ENCODE measurements at places on chromosomes 11 and 22. TPM values are rescaled to one million over a fixed set of nuclear protein-coding genes. Genes with fewer than 3 reads are reported as not detected.
A peak's percentile ranks its signal among the peaks of the same experiment; 100 is the strongest.

The ZP1 gene
- total RNA-seq = 0.25 TPM

GRCh38 chr11:122048401-122048800 lies 67.6 kb downstream of the BLID start:
- no peaks in the 10 kb centered on the region for H3K4me1 ChIP-seq
- no peaks in the 10 kb centered on the region for H3K27me3 ChIP-seq
- H3K4me3 ChIP-seq = no peak overlapping the region
- no peak for DNase-seq

DNA sequence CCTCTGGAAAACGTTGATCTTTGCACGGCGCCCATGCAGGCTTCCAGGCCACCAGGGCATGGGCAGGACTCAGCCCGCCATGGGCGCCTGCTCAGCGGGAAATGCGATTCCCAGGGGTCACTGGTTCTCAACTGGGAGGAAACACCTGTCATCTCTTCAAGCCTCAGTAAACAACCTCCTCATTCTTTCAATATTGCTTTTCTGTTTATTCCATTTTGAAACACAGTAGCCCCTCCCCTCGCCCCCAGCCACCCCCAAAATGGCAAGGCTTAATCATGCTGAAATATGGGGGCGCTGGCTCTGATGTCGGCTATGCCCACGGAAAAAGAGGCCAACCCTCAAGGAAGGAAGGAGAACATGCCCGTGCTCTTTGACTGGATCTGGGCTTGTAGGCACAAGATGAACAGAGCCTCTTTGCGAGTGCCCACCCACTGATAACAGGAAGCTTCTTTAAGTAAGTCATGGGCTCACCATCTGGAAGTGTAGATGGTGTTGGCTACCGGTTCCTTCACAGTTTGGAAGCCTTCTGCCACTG lies 594 bp upstream of the POU2AF1 start:
- no peaks in the 10 kb centered on the region for H3K36me3 ChIP-seq
- no peak overlapping the region for H3K27ac ChIP-seq
- H3K4me3 ChIP-seq = no peak overlapping the region
- H3K27me3 ChIP-seq = no peaks in the 10 kb centered on the region
- peaks cover 14% of the 10 kb centered on the region for H3K4me1 ChIP-seq

- H3K4me3 ChIP-seq = peak overlapping the region; percentile 99
- H3K27me3 ChIP-seq = no peaks in the 10 kb centered on the region
- peaks cover 35% of the 10 kb centered on the region for H3K4me1 ChIP-seq
These were observed 522 bp downstream of the TOB2 start for GRCh38 chr22:41446057-41446501.

- H3K4me3 ChIP-seq = no peak overlapping the region
- no peak overlapping the region for H3K27ac ChIP-seq
These were observed 2.1 kb downstream of the ENDOD1 start for GRCh38 chr11:95091663-95092180.

GRCh38 chr11:14894657-14895598 lies 2.9 kb upstream of the CYP2R1 start:
- DNase-seq = no peak
- H3K4me3 ChIP-seq = no peak overlapping the region
- peaks cover 12% of the 10 kb centered on the region for H3K4me1 ChIP-seq
- H3K27me3 ChIP-seq = no peaks in the 10 kb centered on the region

DNA sequence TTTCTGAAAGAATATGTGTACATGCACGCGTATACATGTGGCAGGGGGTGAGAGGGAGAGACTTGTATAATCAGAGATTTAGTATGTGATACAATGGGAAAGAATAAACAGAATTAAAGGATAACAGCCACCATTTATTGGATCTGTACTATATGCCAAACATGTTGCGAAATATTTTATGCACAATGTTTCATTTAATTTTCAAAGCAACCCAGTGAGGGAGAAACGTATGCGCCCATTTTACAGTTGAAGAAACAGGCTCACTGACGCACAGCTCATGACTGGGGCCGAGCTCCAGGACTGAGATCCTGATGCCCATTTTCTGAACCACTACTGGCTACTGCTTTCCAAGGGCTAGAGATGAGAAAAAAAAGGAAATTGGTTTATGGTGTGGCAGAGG lies 3.3 kb upstream of the OAF start:
- H3K4me3 ChIP-seq = no peak overlapping the region
- no peaks in the 10 kb centered on the region for H3K36me3 ChIP-seq
- peaks cover 37% of the 10 kb centered on the region for H3K4me1 ChIP-seq

The CACNA1I gene
- total RNA-seq = 0.05 TPM

DNA sequence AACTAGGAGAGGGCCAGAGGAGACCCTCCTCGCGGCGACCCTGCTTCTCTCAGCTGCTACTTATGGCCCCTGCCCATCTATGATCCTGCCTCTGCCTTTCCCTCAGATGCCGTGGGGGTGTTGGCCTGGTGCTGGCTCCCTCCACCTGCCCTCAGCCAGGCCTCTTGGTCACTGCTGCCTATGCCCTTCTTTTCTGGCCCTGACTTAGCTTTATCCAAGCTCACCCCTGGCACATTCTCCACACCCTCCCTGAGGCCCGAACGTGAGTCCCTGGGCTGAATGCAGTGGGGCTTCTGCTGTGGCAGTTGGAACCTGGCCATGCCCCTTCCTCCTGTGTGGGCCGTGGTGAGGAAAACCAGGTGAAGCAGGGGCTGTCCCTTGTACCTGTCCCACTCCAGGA lies 19.8 kb upstream of the SUSD2 start:
- peaks cover 83% of the 10 kb centered on the region for H3K4me1 ChIP-seq
- no peaks in the 10 kb centered on the region for H3K27me3 ChIP-seq
- H3K36me3 ChIP-seq = peaks cover 60% of the 10 kb centered on the region
- DNase-seq = no peak
- H3K27ac ChIP-seq = peak overlapping the region; percentile 69

- no peaks in the 10 kb centered on the region for H3K4me1 ChIP-seq
- no peak overlapping the region for H3K27ac ChIP-seq
- DNase-seq = no peak
- H3K27me3 ChIP-seq = no peaks in the 10 kb centered on the region
These were observed 37.4 kb downstream of the CEP57 start for GRCh38 chr11:95827696-95828095.

GRCh38 chr11:2095542-2095941 lies 43.6 kb downstream of the IGF2 start:
- H3K4me1 ChIP-seq = peaks cover 50% of the 10 kb centered on the region
- H3K4me3 ChIP-seq = no peak overlapping the region
- no peaks in the 10 kb centered on the region for H3K36me3 ChIP-seq

The P2RY6 gene
- 1.8 TPM for total RNA-seq

The DGCR6 gene
- 8.0 TPM for total RNA-seq

The C2CD3 gene
- total RNA-seq = 11.8 TPM

DNA sequence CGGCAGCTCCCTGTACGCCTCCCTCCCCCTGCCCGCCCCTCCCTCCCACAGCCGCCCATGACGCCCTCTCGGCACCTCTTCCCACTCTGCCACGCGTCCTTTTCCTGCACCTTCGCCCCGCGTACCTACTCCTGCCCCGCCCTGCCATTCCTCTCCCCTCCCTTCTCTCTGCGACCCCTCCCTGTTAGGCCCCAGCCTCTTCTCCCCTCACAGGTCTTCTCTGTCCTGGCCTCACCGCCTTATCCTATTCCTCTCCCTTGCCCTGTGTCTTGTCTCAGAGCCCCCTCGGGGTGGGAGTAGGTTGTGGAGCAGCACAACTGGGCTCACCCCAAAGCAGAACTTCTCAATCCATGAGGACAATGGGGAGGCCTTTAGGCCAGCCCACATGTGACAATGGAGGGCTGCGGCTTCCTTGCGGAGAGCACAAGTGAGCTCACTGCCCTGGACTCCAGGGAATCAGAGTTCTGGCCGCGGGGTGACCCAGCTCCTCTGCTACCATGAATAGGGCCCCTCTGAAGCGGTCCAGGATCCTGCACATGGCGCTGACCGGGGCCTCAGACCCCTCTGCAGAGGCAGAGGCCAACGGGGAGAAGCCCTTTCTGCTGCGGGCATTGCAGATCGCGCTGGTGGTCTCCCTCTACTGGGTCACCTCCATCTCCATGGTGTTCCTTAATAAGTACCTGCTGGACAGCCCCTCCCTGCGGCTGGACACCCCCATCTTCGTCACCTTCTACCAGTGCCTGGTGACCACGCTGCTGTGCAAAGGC lies 539 bp downstream of the SLC35C1 start:
- H3K4me3 ChIP-seq = peak overlapping the region; percentile 77
- peaks cover 13% of the 10 kb centered on the region for H3K36me3 ChIP-seq
- H3K27me3 ChIP-seq = no peaks in the 10 kb centered on the region

The NPAS4 gene
- total RNA-seq = not detected

DNA sequence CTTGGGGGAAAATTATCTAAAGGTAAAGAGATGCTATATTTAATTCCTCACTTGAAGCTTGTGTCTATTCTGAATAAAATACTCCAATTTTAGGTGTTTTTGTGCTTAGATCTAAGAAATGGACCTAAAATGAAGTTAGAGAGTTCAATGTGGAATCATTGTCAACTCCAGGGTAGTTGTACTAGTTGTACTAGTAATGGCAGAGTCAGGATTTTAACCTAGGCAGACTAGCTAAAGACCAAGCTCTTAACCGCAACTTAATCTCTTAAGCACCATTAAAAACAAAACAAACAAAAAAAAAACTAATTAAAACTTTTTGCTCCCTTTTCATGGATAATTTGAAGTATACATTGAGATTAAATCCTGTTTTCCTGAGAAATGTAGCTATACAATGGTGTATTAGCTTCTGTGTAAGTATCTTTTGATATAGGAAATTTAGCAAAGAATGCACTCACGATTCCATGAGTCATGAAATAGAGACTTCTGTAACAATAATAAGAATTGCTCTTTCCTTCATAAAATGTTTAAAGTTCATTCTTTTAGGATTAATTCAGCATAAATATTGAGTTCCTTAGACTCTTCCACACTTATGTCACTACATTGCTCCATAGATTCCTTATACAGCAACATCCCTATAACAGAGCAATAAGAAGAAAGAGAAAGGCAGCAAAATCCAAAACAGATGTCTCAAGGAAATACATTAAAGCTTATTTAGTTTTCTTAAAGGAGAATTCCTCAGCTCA lies 26.5 kb upstream of the SOX6 start:
- no peak overlapping the region for H3K4me3 ChIP-seq
- DNase-seq = no peak
- no peaks in the 10 kb centered on the region for H3K36me3 ChIP-seq
- H3K27me3 ChIP-seq = no peaks in the 10 kb centered on the region
- H3K4me1 ChIP-seq = peaks cover 7% of the 10 kb centered on the region
- no peak overlapping the region for H3K27ac ChIP-seq

GRCh38 chr11:14861680-14862079 lies 30.4 kb downstream of the CYP2R1 start:
- H3K4me3 ChIP-seq = no peak overlapping the region
- H3K36me3 ChIP-seq = no peaks in the 10 kb centered on the region
- DNase-seq = no peak
- no peaks in the 10 kb centered on the region for H3K4me1 ChIP-seq
- no peaks in the 10 kb centered on the region for H3K27me3 ChIP-seq

DNA sequence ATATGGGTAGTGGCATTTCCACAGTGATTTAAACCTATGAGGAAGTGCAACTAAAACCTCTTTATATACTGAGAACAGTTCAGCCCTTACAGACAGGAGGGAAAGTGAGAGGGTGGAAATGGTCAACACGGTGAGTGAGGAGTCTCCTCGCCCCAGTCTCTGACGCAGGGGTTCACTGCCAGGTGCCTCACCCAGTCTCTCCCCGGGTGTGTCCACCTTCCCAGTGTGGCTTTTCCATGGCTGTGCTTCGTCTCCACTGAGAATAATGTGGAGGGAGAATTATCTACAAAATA lies 116.6 kb upstream of the TOP3B start:
- H3K4me3 ChIP-seq = no peak overlapping the region
- no peaks in the 10 kb centered on the region for H3K4me1 ChIP-seq
- no peak for DNase-seq
- H3K27ac ChIP-seq = no peak overlapping the region
- H3K36me3 ChIP-seq = no peaks in the 10 kb centered on the region

DNA sequence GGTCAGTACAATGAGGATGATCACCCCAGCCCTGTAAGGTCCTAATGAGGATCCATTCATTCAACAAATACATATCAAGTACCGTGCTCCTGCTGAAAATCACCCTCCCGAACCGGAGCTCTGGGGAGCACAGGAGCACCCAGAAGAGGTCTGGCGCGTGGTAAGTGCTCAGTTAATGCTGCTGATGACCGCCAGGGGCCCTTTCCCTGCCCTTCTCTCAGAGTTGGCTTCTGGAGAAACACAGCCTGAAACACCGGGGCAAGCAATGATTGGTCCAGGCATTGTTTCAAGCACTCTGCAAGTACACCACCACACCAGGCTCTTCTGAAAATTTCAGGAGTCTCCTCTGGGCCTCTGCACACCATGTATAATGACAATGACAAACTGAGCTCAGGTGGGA lies 3.8 kb upstream of the CCDC86 start:
- no peak for DNase-seq
- H3K27ac ChIP-seq = no peak overlapping the region
- no peaks in the 10 kb centered on the region for H3K36me3 ChIP-seq
- peaks cover 53% of the 10 kb centered on the region for H3K4me1 ChIP-seq

DNA sequence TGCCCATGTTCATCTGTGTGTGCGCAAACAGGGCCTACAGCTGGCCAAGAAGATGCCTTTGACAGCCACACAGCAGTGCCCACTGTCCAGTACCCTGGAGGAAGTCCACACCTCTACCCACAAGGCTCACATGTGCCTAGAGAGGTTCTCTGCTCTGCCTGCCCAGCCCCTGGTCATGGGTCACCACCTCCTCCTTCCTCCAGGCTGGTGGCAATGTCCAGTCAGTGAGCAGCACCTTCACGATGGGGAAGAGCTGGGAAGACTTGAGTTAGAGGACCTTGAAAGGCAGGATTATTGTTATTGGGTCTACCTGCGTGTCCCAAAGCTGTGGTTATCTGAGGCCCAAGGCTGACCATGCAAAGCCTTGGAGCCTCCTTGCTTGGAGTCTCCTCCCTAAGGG lies 28.4 kb upstream of the TTC12 start:
- H3K4me1 ChIP-seq = no peaks in the 10 kb centered on the region
- H3K4me3 ChIP-seq = no peak overlapping the region
- H3K27ac ChIP-seq = no peak overlapping the region
- DNase-seq = no peak
- H3K36me3 ChIP-seq = no peaks in the 10 kb centered on the region
- no peaks in the 10 kb centered on the region for H3K27me3 ChIP-seq

The TNNI2 gene
- not detected for total RNA-seq

The KDELR3 gene
- total RNA-seq = 9.7 TPM

Measured in heart right ventricle (tissue), 16 donors.